ENCODE measurements at places on chromosomes 7 and 10.

DNA sequence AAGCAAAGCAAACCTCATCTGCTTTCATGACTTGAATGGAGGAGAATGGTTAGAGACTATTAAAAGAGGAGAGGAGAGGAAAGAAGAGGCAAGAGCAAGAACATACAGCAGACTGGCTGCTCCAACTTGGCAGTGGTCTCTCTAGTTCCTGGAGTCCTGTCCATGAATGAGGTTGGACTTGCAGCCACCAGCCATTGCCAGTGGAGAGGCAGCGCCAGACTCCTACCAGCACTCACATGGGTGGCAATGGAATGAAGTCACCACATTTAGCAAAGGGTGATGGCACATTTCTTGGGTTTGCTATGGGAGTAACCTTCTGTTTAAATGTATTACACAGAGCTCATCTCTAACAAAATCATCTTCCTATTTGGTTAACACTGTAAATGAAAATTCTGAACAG, 257.8 kb upstream of the IMMP2L start:
- DNase-seq = no peak

GRCh38 chr7:105980645-105981396, 17.8 kb downstream of the CDHR3 start:
- no peak for DNase-seq

GRCh38 chr10:7457478-7458316, 46.9 kb upstream of the SFMBT2 start:
- no peak for DNase-seq

GRCh38 chr7:155880721-155881120, 68.5 kb upstream of the SHH start:
- no peak for DNase-seq

- no peak for DNase-seq
Measured at GRCh38 chr10:70807556-70807955, 8.2 kb upstream of the SGPL1 start.

- DNase-seq = no peak
Measured at GRCh38 chr7:52447581-52448180, 587.8 kb upstream of the POM121L12 start.

- DNase-seq = no peak
Measured at GRCh38 chr7:2644562-2645273, 12.9 kb downstream of the TTYH3 start.

DNA sequence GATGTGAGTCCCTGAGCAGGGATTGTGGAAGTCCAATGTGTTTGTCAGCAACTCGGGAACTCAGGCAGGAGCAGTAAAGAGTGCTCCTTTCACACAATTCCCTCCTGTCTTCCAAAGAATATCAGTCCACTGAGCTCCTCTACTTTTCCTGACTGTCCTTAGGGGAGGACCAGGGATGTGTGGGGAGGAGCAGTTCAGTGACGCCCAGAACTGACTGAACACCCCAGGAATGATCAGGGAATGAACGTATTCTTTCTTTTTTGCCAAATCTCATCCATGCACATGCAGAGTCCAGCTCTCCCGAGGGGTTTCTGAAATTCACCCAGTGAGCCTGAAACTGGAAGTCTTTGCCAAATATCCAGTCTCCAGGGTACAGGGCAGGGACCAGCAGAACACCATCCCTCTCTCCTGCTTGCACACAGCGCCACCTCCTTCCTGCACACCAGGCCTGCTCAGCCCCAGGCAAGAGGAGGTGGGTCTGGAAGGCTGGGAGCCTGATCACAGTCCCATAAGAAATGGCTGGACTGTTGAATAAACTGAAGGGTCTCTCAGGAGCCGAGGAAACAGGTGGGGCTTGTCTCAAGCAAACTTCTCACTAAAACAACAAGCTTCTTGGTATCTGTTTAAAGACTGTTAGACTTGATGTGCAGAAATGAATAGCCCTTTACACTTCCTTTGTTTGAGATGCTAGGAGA, 294.7 kb downstream of the C7orf25 start:
- DNase-seq = no peak

DNA sequence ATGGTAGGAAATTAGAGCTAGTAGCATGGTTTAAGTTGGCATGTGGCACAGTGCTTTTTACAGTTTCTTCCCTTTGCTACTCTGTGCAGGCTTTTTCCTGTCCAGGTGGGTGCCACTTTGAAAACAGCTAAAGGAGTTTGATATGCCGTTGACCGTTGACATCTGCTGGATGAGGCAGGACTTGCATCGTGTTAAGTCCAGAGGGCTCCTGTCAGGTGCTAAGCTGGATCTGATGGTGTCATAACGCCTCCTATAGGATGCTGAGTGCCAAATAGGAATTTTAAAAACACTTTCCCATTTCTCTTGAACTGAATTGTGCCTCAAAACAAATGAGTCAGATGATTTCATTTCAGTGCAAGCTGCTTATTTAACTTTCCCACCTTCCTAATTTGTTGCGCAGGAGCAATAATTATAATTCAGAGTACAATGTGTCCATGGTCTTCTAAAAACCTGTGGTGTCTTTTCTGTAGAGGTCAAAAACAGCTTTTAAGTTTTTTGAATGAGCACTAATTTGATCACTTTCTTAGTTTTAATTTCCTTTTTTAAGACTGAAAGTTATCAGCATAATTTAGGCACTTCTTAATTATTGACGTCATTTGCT, 178.3 kb downstream of the CDCA7L start:
- no peak for DNase-seq

- DNase-seq = no peak
Measured at GRCh38 chr10:49612513-49613164, 1.2 kb upstream of the CHAT start.

GRCh38 chr10:22466763-22467334, 121.6 kb downstream of the SPAG6 start:
- DNase-seq = no peak

DNA sequence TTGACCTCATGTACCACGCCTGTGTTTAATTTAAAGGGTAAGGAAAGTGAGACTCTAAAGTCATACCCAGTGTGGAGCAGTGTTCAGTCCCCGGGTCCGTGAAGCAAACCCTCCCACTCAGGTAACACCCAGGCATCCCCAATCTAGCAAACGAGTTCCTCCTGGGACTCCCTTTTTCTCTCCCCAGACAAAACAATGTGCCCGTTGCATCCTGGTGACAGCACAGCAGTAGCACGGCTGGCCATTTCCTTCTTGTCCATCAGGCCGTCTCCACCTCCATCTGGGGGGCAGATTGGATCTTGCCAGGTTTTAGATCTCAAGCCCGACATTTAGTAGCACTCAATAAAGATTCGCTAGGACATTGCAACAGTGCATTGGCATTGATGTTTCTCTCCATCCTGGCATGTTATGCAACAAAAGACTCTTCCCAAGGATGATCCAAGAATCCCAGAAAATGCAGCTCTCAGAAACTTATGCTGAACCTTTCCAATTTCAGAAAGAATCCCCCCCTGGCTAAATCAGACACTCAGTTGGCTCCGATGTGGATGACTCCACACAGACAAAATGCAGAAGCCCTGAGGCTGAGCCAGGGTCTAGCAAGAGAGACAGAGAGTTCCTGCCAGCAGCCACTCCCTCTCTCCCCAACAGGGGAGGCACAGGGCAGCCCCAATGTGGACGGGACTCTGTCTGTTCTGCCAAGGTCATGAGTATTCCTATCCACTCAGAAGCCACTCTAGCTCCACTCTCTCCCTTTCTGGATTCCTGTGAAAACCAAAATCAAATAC, 274.5 kb upstream of the MGMT start:
- no peak for DNase-seq

DNA sequence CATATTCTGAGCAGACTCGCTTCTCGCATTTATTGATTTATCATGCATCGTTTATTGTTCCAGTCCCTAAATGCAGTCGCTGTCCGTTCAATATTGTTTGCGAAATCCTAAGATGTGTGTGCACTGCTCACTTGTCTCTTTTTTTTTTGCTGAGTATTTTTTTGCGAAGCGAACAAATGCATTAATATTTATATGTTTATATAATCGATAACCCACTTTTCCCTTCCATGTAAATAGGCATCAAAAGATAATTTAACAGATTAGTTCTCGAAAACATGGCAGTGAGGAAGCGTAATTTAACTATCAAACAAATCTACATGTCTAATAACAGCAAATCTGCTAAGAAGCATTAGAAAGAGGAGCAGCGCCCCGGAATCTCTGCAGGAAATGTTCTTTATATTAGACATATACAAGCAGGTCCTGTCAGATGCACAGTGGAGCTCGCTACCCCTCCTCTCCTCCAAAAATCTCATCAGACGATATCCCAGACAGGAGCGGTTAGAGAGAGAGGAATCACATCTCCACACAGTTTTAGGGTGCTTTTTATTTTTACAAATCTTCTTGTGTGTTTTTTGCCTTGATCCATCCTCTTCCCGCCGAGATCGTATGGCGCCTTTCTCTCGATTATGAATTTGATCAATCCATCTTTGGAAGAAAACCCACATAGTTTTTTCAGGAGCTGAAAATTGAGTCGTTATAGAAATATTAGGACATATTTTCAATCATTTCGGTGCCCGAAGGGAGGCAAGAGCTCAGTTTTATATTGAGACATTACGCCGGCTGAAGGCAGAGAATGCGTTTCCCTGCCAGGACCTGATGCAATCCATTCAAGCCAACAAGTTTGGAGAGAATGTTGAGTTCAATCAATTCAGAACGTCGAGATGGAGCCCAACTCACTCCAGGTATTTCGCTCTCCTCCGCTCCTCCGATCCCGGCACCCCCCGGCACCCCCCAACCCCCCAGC, at the start of gene ARID5B:
Gene ARID5B, plus strand, starts transcription at position 871 of the 964 bp plus-strand sequence. Its CDS starts 11 bp downstream, at position 882.
- DNase-seq = no peak

DNA sequence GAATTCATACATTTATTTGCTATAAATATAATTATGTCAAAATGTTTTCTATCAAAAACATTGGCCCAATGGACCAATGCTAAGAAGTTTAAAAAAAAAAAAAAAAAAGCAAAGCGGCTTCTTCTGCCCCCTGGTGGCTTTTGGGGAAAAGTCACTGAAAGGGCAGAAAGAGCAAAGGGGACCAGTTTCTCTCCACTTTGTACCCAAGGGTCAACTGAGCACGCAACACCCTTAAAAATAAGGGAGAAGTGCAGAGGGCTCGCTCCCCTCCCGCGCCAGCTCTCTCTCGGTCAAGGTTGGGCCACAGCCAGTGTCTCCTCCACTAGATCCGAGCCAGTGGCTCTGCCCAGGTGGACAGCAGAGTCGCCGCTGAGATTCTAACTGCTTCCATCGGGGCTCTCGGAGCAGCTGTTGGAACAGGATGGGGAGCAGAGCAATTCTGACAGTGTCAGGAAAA, 136.4 kb upstream of the FGFR2 start:
- no peak for DNase-seq

DNA sequence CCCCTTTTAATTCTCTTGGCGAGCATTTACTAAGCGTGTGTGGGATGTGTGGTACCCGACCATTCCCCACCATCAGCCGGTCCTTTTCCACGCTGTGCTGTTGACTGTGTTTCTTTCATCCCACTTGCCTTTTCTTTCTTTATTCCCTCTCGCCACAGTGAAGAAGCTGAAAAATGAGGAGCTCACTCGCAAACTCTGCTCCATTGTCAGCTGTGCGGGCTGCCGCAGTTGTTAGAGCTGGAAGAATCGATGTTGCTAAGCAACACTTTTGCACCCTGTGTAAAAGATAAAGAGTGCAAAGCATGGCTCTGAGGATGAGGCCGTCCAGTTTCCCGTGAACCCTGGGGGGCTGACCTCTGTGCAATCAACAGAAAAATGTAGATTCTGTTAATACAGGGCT, 203.1 kb upstream of the NEBL start:
- no peak for DNase-seq

DNA sequence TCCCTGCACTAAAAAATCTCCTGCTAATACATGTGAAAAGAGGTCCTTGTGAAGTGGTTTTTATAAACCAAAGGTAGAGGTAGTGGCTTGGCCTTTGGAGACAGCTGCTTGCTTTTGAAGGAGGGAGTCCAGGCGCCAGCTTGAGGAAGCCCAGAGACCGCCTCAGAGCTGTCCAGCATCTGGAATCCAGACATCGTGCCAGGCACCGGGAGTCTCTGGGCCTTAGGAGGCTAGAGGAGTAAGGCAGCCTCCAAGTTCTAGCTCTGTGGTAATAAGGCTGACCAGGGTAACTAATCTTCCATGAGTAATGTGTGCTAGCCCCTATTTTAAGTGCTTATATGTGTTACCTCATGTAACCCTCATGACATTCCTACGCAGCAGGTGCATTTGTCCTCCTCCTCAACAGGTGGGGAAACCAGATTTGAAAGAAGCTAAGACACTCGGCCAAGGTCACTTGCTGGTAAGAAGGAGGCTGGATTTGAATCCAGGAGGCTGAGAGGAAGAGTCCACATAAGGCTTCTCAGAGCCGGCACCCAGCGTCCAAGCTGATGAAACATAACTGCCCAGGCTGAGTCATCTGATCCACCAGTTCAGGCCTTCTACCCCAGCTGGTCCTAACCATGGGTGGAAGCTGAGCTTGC, 26.1 kb downstream of the PRLHR start:
- DNase-seq = no peak

DNA sequence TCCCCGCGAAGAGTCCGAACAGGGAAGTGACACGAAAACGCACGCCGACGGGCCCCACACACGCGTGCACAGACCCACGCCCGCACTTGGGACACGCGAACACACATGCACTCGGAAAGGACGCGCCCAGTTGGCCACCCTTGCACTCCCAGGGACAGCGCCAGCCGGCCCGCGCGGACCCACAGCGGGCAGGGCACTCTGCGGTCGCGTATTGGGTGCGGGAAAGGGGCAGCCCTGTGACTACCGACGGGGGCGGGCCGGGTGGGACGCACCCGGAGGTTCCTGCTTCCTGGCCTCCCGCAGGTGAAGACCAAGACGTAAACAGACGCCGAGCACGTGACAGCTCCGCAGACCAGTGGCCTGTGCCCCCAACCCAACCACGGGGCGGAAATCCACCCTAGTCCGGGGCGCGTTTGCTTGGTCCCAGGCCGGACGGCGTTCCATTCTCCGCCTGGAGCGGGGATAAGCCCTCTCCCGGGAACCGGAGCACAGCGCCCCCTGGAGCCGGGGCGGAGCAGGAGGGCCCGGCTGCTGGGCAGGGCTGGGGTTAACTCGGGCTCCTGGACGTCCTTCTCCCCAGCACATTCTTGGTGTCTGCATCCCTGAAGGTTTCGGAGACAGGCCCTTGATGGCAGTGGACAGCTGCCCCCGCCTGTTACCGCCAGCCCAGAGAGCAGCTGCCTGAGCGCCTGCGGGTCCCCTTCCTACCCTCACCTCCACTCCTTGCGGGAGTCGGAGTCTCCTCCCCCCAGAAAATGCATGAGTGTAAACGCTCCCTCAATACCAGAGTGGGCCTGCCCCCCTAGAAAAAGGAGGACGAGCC, 2.0 kb upstream of the LZTS2 start:
- peak; percentile 45 for DNase-seq

- DNase-seq = no peak
Measured at GRCh38 chr7:19701471-19701870, 7.4 kb downstream of the POLR1F start.

- DNase-seq = no peak
Measured at GRCh38 chr7:36277249-36277542, 112.5 kb upstream of the ANLN start.

DNA sequence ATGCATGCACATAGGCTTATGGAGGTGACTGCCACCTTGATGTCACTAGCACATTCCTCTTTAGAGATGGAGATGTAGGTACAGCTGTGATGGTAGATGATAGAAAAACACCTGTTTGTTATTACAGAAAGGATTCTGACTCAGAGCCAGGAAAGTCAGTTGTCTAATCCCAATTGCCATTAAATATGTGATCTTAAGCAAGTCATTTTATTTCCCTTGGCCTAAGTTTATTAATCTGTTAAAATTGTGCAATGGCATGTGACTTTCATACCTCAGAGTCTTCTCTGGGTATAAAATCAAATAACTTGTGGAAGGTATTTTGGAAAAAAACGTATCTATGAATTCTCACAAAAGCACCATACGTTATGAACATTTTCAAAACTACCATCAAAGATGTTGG, 123.9 kb upstream of the BET1 start:
- DNase-seq = no peak

GRCh38 chr10:102769375-102770107, 25.8 kb downstream of the WBP1L start:
- no peak for DNase-seq

GRCh38 chr10:132104062-132104461, 38.3 kb downstream of the JAKMIP3 start:
- DNase-seq = no peak

Measured in stimulated activated CD4-positive, alpha-beta T cell treated with anti-CD3 and anti-CD28 coated beads, Interleukin-2, amount 100 ng/mL, for 4 hours (primary cell).